ENCODE measurements at places on chromosomes 11 and 22.

GRCh38 chr11:125211948-125212340 is 47.4 kb downstream of the PKNOX2 start:
- DNase-seq, result no peak

GRCh38 chr22:39900306-39901227 is at the start of gene GRAP2:
TSS of gene GRAP2 (plus strand) at chr22:39901084. CDS start at chr22:39947107, 46,023 bp downstream.
- DNase-seq, result peak; percentile 36

DNA sequence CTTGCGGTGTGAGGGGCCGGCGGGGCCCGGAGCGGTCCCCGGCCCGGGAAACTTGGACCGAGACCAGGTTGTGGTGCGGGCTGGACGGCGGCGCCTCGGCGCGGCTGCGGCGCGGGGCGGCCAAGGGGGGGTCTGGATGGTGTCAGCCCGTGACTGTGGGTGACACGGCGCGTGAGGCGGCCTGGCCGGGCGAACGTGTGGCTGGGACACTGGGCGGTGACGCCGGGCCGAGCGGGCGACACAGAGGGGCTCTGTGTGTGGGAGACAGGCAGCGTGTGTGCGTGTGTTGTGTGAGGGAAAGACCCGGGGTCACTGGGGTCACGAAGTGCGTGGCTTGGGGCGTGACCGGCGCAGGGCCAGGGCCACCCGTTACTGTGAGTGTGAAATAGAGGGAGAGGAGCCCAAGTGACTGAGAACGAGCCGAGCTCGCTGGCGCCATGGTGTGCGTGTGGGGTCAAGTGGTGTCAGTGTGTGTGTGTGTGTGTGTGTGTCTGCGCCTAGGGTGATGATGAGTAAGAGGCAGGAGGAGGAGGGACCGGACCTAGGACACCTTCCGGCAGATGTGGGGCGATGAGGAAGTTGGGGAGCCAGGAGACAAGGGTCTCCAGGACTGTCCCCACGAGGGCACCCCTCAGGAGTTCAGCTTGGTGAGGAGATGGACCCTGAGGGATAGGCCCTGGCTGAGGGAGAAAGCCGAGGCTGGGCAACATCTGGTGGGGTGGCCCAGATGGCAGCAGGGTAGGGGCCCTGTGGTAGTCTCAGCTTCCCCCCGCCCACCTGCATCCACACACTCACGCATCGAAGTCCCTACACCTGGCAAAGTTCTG is 817 bp downstream of the RELT start:
- peak; percentile 56 for DNase-seq

GRCh38 chr11:72626414-72626936 is 47.7 kb downstream of the PDE2A start:
- DNase-seq, result no peak

- DNase-seq, result no peak
These were observed 14.0 kb downstream of the SHANK2 start for GRCh38 chr11:71238285-71238875.

DNA sequence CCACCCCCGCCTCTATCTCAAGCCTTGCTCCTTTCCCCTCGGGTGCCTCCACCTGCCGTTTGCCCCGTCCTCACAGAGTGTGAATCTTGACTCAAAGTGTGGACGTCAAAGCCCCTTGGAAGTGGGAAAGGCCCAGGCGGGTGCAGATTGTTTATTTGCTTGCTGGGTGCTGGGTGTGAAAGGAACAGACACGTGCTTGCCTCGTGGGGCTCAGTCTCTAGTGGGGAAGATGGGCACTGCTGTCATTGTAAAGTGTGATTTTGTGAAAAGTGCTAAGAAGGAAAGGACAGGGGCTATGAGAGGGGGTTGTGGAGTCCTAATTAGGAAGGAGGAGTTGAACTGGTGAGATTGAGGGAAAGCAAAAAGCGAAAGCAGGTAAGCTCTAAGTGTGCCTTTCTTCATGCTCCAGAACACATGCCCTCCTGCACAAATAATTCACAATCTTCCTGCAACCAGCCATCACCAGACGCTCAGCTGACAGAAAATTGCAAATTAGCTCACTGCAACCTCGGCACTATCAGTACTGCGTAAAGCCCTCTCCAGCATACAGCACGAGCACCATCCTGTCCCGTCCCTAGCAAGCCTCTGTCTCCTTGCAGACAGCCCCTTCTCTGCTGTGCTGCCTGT is 9.7 kb upstream of the GCAT start:
- no peak for DNase-seq

DNA sequence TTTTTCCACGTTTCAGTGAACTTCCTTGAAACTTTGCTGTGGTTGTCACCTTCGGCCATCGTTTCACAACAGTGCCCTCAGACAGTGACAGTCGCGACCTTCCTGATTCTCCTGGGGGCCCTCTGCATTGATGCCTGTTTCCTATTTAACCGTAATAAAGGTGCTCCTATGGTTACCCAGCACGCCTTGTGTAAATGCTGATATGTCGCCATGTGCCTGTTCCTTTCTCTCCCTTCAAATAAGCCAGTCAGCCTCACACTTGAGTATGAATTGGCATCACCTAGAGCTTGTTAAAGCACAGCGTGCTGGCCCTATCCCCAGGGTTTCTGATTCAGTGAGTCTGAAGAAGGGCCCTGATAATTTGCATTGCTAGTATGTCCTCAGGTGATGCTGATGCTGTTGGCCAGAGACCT is 104.8 kb downstream of the MICAL2 start:
- DNase-seq, result no peak

GRCh38 chr11:122422682-122423081 is 232.8 kb upstream of the UBASH3B start:
- DNase-seq, result no peak

- no peak for DNase-seq
These were observed 18.2 kb upstream of the TUB start for GRCh38 chr11:8062781-8063257.

GRCh38 chr11:66454828-66455227 is 11.9 kb upstream of the PELI3 start:
- DNase-seq, result no peak

DNA sequence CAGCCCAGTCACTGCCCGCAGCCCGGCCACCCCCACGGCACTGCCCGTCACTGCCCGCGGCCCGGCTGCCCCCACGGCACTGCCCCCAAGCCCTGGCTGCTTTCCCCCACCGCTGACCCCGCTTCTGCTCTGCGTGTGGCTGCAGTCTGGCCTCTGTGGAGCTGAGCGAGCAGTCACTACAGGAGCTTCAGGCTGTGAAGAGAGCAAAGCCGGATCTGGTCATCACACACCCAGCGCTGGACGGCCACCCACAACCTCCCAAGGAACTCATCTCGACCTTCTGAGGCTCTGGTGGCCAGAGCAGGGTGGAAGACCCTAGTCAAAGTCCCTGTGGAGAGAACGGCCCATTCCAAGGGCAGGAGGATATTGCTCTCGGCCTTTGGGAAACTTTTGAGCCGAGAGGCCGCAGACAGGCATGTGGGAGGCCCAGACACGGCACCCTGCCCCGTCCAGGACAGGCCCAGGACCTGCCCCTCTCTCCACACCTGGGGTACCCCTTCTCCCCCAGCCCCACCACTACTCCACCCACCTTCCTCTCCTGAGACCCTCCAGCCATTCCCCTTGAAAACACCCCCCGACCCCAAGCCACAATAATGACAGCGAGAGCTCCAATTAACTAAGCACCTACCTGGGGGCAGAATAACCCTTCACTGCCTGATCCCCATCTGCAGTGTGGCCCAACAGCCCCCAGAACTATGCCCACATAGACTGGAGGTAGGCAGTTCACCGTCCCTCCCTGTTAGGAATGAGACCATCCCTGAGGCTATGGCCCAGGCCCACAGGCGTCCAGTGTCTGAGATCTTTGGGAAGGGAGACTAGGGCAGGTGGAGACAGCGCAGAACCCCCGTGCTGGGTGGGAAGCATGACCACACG is 3.7 kb upstream of the PGGHG start:
- no peak for DNase-seq

GRCh38 chr22:45887202-45888131 is 89.5 kb downstream of the WNT7B start:
- no peak for DNase-seq

GRCh38 chr11:34356130-34356529 is 1.7 kb downstream of the ABTB2 start:
- DNase-seq, result no peak

GRCh38 chr22:39254789-39255298 is 10.1 kb upstream of the PDGFB start:
- DNase-seq, result peak; percentile 70

DNA sequence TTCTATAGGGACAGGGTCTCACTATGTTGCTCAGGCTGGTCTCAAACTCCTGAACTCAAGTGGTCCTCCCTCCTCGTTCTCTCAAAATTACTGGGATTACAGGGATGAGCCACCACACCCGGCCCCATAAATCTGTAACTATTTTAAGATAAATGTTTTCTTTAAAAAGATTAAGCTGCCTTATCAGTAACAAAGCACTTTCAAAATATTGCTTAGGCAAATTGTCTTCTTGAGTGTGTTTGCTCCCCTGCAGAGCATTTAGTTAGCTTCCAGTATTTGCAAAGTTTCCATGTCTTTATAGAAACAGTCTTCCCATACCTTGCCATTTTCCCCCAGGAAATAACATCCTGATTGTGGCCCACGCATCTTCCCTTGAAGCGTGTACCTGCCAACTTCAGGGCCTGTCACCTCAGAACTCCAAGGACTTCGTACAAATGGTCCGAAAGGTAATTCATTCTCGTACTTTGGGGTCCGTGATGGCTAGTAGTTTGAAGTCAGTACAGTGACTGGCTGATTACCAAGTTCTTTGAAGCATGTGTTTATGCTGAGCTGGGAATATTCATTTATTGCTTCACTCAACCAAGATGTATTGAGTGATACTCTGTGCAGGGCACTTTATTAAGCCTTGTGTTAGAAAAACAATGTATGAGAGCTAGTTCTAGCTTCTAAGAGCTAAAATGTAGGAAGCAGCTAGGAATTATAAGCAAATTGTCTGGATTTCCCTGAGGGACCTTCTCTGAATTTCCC is 30.4 kb upstream of the CRTAM start:
- DNase-seq, result no peak

DNA sequence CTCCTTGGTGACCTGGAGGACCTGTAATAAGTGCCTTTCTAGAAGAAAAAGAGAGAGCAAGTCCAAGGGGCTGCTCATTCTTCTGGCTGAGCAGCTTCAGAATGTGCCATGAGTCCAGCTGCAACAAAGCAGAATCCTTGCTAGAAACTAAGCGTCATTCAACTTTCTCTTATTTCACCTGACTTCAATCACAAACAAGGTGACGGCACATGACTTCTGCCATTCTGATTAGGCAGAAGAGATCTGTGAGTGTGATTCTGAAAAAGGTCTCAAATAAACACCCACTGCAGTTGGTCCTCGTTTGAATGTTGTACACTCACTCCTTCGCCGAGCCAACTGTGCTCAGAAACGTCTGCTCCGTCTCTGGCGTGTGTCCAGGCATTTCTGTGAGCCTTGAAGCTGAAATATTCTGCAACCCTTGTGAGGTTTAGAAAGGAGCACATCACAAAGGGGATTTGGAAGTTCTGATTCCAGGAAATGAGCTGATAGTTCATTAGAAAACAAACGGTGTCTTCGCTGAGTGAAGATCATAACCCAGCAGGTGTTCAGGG is 623.8 kb upstream of the KIRREL3 start:
- DNase-seq, result no peak

- DNase-seq, result no peak
These were observed 188.1 kb downstream of the CTTN start for GRCh38 chr11:70586261-70587074.

DNA sequence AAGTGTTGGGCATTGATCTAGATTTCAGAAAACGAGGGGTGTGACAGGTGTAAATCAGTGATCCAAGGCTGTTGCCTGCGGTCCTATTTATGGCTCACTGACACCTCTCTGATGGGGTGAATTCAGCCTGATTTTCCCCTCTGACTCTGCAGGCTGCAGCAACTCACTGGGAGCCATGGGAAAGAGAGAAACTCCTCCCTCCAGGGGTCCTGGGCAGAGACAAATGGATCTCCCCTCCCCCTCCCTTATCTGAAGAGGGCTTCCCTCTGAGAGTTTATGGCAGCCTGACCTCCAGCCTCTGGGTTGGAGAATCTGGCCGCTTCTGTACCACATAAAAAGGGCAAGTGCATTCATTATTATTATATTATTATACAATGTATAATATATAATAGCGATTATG is 1.8 kb upstream of the PKNOX2 start:
- no peak for DNase-seq

DNA sequence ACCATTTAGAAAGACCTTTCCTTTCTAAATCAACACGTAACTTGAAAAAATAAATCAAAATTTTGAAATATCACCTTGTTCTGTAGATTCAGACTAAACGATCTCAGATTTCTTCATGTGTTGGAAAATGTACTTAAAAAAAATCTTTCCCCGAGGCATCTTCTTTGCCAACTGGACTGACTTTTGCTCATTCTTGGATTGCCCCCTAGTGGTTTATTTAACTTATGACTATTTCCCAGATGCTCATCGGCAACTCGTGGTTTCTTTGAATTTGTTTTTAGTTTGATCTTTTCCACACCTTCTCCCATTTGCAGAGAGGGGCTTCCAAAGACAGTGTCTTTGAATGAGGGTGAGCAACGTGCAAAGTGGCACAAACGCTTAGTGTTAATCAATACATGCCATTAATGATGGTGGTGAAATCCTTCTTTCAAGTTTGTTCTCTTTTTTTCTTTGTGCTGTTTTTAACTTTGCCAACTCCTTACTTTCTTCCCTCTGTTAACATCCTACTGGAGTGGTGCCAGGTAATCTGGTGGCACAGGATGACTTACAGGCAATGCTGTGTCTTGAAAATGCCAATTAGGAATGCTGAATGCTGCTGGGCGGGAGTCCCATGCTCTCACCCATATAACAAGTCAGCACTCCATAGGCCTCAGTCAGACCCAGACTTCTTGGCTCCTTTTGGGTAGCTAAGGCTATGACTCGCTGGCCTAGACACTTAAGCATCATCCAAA is 18.3 kb downstream of the PRSS23 start:
- DNase-seq, result no peak

- DNase-seq, result no peak
These were observed 92.3 kb upstream of the POU2AF2 start for GRCh38 chr11:111153194-111153593.

DNA sequence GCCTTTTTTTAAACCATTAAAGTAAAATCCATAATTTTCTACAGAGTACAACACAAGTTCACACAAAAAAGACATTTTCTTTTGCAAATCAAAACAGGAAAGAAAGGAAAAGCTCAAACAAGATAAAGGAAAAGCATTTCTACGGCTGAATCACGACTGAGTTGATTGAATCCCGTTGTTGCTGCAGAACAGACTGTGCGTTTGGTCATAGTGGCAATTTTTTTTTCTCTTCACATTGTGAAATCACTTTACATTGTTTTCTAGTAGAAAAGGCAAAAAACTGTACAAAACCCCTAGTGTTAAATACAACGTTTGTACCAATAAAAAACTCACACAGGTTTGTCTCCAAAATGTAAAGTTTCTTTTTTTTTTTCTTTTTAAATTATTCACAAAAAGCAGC is 17.3 kb upstream of the RAPSN start:
- DNase-seq, result no peak

DNA sequence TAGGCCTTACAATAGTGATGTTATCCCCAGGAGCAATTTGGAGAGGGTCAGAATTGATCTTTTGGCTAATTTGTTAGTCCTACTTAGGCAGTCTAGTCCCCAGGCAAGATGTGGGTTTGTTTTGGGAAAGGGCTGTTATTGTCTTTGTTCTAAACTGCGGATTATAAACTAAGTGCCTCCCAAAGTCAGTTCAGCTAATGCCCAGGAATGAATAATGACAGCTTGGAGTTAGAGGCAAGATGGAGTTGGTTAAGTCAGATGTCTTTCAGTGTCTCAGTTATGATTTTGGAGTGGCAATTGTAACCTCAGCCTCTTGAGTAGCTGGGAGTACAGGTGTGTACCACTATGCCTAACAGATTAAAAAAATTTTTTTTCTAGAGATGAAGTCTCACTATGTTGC is 7.3 kb upstream of the CLNS1A start:
- no peak for DNase-seq

- DNase-seq, result no peak
These were observed 3.6 kb upstream of the AIFM3 start for GRCh38 chr22:20963201-20964052.

- DNase-seq, result no peak
These were observed 10.5 kb upstream of the TMEM121B start for GRCh38 chr22:17131686-17132085.

All from GM18507 (cell line).